GF-D8 (cell line): ENCODE measurements at places on chromosomes 1 and 21.

GRCh38 chr1:229067546-229067945 lies 203.4 kb upstream of the RAB4A start:
- no peak for DNase-seq

GRCh38 chr1:209363112-209363511 lies 220.4 kb upstream of the CAMK1G start:
- DNase-seq: no peak

GRCh38 chr1:87501738-87502137 lies 173.1 kb downstream of the LMO4 start:
- DNase-seq: no peak

- DNase-seq: peak; percentile 77
These were observed 655 bp downstream of the USF1 start for GRCh38 chr1:161044908-161045735.

- DNase-seq: no peak
These were observed 487.9 kb downstream of the PTBP2 start for GRCh38 chr1:97209381-97209957.

DNA sequence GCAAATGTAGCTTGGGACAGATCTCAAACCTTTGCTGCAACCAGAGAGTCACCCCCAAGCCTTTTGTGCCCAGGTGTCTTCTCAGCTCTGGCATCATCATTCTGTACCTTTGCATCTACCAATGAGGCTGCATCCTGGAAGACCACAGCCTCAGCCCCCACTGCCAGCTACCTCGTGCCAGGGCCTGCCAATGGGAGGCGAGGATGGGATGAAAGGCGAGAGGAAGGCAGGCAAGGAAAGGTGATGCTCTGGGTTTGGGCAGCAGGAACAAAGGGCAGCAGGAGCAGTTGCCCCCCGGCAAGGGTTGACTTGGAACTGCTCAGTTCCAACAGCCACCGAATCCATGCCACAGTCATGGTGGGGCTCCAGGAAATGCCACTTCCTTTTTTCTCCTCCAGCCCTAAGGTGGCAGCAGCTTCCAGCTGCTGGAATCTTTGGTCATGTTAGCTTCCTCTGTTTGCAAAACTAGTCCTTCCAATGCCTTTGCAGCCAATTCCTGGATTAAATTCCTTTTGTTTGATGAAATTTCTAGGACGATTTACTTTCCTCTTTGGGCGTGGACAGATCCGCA lies 651.6 kb downstream of the NPHP4 start:
- no peak for DNase-seq

DNA sequence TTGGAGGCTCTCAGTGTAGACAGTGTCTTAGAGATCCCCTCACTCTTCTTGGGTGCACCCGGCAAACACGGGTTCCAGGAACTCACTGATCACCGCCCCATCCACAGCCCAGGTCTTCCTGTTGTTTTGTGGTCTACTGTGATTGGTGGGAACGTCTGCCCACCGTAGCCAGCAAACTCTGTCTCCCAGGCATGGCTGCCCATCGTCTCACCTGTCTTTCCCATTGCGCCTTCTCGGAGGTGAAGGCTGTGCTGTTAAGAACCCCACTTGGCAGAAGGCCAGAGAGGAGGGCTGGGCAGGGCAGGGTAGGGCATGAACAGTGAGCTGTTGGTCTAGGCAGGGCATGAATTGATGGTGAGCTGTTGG lies 14.1 kb upstream of the KCNA2 start:
- no peak for DNase-seq

DNA sequence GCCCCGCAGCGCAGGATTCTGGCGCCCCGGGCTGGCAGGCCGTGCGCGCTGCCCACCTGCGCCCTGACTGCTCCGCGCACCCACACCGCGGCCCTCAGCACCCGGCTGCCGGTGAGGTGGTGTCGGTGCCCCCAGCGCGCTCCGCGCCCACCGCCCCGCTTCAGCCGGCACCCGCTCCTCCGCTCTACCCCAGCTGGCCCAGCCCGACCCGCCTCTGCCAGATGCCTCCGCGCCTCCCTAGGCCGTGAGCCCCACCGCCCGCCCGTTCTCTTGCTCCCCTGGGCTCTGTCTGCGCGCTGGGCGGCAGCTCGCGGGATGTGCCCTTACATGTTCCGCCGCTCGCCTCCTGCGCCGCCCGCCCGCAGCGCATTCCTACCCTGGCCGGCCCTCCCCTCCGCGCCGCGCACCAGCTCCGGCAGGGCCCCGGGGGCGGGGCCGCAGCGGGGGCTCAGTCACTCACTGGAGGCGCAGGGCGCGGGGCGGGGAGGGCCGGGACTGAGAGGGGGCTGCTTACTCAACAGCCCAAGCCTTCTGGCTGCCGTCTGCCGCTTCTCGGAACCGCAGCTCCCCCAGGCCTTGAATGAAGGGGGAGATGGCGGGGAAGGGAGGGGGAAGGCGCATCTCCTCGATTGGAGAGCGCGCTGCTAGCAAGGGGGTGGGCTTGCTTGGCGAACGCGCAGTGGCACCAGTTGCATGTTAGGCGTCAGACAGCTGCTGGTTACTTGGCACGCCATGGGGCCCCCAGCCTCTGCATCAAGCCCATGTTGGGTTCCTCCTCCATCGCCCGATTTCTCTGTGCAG lies at the start of gene PHLDA3:
TSS of gene PHLDA3 (minus strand) at position 345 of the 801 bp plus-strand sequence. CDS start 402 bp downstream, outside the sequence.
- no peak for DNase-seq
